NAMALWA (cell line): ENCODE measurements at places on chromosomes 3 and 15.

DNA sequence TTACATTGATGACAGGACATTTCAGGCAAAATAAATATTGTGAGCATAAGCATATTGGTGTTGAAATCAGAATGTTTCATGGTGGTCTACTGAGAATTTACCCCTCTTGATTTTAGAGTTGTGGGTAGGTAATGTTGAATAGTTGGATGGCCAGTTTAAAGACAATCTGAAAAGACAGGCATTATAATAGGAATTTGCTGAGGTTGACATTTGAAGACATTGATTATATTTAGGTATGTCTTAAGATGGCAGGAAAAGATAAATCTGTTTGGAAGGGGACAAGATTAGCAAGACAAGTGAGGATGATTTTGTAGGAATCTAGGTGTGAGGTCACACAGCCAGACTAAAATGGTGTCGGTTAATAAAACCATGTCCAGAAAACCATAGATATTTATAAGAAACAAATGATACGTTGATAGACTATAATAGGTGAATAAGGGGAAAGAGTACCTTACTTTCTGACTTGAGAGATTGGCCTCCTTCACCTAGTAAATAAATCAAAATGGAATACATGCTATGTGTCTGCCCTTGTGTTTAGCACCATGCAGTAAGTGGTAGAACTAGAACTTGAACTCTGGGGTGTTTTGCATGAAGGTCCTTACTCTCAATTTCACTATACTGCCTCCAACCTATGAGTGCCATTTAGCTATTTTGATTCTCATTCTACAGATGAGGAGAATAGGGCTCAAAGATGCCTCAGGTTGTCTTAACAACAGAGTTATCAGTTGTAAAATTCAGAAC is 57.9 kb downstream of the ALCAM start:
- no peak for DNase-seq

GRCh38 chr3:16548721-16549120 is 35.2 kb upstream of the RFTN1 start:
- DNase-seq = no peak

DNA sequence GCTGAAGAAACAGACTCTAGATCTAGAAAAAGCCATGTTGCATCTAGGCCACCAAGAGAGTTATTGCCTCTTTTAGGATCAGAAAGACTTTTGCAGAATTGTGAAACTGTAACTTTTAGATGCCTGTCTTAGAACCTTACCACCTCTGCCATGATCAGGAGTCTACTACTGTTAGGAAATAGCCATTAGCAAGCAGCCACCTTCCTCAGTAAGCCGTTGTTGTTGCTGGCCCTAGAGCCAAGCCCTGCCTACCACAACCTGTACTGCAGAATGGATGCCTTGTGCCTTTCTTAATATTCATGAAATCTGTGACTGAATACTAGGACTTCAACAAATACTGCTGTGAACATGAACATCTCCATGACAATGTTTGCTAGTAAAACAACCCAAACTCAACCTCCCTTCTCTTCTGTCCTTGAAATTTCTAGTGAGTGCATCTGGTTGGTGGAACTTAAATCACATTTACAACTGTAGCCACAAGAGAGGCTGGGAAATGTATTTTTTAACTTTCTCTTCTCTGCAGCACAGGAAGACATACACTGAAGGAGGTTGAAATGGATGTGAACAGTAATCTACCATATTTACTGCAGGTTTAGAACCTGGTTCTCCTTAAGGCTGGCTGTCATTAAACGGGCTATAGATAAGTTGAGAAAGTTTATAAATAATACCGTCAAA is 20.7 kb downstream of the RASA2 start:
- DNase-seq = no peak

GRCh38 chr15:28960979-28961378 is 75.2 kb downstream of the APBA2 start:
- no peak for DNase-seq

GRCh38 chr3:127209840-127210653 is 17.1 kb downstream of the PRR23E start:
- no peak for DNase-seq

GRCh38 chr3:65080432-65080831 is 392.6 kb upstream of the ADAMTS9 start:
- no peak for DNase-seq

GRCh38 chr3:184781801-184782200 is 30.2 kb upstream of the VPS8 start:
- DNase-seq = no peak

GRCh38 chr3:112774293-112774926 is 72.3 kb downstream of the CD200R1L start:
- DNase-seq = no peak

DNA sequence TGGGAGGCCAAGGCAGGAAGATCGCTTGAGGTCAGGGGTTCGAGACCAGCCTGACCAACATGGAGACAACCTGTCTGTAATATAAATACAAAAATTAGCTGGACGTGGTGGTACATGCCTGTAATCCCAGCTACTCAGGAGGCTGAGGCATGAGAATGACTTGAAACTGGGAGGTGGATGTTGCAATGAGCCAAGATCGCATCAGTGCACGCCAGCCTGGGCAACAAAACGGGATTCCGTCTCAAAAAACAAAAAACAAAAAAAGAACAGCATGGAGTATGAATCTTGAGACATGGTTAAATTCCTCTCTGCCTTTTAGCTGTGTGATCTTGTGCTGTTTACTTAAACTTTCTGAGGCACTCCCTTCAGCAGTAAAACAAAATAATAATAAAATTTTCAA is 244.9 kb downstream of the FGF12 start:
- no peak for DNase-seq

GRCh38 chr15:92928225-92928750 is 28.2 kb downstream of the CHD2 start:
- no peak for DNase-seq

DNA sequence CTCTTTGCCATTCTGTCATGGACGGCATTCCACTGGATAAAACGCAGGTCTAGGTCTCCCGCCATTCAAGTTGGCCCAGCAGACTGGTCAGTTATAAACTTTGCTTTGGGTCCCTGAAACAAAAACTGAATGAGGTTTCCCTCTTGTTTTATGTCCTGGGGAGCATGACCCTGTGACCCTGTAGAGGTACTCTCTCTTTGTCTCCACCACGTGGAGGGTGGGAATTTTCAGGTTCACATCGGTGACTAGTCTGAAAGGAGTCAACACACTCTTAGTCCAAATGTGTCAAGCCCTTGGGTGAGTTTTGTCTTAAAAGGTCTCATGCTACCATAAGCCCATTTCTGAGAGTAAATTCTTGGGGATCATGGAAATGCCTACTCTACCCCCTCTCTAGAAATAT is 139.9 kb downstream of the PLCH1 start:
- no peak for DNase-seq

DNA sequence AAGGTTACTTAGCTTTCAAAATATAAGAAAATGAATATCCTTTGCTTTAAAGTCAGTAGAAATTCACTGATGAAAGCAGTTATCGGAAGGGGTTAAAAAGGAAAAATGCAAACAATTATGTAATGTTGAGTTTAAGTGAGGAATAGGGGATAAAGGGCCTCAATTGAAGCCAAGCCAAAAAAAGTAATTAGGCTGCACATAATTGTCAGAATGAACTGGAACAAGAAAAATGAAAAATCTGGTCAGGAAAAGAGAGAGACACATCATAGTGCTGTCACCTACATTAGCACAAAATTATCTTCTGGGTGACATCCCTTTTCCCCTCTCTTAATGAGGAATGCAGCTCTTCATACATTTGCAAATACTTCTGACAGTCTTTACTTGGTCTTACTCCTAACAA is 48.8 kb upstream of the PIK3R4 start:
- no peak for DNase-seq

- peak; percentile 61 for DNase-seq
Observed at GRCh38 chr3:151383956-151384355, 597 bp downstream of the P2RY12 start.

DNA sequence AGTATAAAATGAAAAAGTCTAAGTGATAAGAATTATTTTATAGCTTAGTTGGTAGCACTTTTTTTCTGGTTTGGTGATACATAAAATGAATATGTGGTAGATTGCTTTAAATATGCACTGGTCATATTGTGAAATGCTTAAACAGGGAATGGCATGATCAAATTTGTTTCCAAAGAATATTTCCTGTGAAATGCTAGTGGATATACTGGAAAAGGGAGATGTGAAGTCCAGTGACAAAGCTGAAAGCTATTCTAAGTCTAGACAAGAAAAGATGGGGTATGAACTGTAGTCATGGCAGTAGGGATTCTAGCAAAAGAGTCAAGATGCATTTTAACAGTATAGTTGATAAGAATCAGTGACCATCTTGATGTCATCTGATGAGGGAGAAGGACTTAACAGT is 98.9 kb upstream of the MME start:
- no peak for DNase-seq

DNA sequence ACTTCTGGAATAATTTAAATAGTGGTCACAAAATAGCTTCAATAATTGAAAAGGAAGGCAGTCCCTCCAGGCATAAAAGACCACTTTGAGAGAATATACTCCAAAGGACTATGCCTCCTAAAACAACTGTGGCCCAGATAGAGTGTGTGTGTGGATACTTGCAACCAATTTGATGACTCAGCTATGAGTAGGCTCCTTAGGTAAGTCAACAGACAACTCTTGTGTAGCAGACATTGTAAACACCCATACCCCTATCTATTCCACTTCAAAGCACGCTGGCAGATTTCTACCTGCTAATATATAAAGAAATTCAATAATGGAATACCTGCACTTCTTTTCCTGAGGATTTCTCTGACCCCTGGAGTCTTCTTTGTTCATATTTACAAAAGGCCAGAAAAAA is 254.5 kb downstream of the NEK10 start:
- no peak for DNase-seq

GRCh38 chr3:152671446-152672319 is 163.2 kb upstream of the P2RY1 start:
- no peak for DNase-seq

- DNase-seq = no peak
Observed at GRCh38 chr3:197026481-197026866, 3.1 kb downstream of the MELTF start.

GRCh38 chr3:112585782-112586181 is 23.9 kb downstream of the SLC35A5 start:
- DNase-seq = no peak
